NCI-H2107 (cell line): ENCODE measurements at places on chromosomes 6 and 20.

- DNase-seq: no peak
These were observed 79.9 kb downstream of the CEBPB start for GRCh38 chr20:50270569-50270968.

DNA sequence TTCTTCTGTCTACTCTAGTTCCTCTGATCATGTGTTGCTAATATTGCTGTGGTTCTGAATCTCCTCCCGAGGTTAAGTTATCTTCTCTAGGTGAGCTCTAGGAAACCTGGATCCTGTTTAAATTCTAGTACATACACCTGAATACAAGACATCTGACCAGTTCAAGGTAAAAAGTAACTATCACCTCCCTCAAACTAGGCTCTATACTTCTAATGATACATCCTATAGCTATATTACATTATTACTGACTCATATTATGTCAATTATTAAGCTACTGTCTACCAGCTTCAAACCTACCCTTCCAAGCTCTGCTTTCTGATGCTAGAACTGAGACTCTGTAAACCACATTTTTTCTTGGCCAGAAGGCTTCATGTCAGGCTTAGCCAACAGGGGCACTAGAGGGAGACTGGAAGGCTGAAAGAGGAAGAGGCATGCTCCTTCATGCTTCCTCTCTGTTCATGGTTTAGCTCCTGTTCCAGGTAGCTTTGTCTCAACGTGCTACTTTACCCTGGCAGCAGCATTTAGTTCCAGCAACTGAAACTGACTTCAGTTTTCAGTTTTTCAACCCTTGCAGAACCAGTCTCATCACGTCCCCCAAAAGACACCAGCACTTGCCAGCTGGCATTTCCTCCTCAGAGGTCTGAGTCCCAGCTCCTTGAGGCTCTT, 148.4 kb upstream of the TOP1 start:
- no peak for DNase-seq

DNA sequence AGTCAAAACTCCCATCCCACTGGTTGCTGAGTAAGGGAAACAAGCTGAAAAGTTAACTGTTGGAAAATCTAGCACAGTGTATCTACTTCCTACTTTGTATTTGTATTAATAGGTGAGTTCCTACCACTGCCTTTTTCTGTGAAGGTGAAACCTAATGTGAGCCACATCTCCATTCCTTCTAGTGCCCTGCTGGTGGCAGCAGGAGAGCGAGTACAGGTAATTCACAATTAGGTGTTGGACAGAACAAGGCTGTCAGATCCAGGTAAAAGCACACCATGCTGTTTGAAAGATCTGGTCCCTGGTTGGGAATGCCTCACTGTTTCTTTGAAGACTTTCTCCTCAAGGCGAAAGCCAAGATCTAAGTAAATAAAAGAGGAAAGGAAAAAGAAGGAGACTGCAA, 528.4 kb downstream of the PKHD1 start:
- no peak for DNase-seq

GRCh38 chr6:16273256-16273655, 34.9 kb downstream of the GMPR start:
- DNase-seq: no peak

GRCh38 chr20:62590309-62591121, 51.8 kb upstream of the SLCO4A1 start:
- DNase-seq: no peak

DNA sequence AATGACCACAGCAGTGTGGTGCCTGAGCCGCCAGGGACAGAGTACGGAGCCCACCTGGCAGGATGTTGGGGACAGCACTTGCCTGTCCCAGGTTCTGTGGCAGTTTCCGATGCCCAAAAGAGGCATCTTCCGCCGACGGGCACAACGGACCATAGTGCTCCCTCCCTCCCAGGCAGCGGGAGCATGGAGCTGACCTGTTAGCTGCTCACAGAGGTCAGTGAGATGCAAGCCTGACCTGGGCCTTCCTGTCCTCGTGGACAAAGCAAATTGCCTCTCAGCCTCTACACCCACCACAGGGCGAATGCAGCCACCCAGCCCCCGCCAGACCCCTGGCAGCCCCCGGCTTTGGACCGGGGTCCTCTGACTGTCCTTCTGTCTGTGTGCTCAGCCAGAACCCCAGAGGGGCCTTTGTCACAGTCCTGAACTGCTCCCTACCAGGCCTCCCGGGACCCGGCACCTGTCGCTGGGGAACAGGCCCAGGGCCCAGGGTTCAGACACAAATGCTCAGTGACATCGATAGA, 16.2 kb upstream of the FRMD1 start:
- DNase-seq: no peak

DNA sequence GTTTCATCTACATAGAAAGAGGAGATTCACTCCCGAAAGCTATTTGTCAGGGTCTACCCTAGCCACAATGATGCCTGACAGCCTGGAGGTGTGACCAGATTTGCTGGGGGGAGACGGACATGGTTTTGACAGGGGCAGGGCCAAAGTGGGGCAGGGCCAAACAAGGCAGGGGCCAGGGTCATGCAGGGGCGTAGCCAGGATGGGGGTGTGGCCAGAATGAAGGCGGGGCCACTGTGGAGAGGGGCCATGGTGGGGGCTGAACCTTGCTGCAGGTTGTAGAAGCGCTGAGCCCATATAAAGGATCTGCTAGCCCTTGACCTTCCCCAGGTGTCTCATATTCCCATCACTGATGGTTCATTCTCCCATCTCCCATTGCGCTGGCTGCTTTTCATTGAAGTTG, 184.1 kb upstream of the SULF2 start:
- DNase-seq: no peak

- DNase-seq: no peak
These were observed 318.6 kb upstream of the RUNX2 start for GRCh38 chr6:45009576-45009975.

GRCh38 chr6:25035174-25035511, 99.4 kb upstream of the RIPOR2 start:
- no peak for DNase-seq

DNA sequence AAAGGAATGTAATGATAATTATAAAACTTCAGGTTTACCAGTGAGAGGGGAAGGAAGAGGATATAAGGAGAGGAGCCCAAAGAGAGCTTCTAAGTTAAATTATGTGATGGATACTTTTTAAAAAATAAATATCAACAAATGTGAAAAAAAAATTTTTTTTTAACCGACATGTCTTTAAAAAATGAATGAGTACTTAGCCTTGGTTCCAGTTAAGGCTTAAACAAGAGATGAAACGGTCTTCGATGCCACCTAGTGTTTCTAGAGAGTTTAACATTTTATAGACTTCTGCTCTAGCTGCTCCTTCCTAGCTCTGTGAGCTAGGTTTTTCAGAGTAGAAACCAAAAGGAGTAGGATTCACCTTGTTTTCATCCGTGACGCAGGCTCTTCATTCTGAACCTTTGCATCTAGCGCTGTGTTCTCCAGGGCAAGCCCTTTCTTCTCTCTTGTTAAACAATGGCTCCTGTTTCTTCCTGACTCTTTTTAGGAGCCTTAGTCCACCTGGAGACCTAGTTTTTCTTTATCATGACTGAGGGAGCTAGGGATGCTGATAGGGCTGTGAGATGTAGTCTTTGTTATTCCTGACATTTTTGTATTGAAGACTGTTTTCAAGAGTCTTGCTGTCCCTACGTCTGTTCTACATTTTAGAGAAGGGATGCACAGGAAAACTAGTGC, 42.4 kb upstream of the GNRH2 start:
- DNase-seq: peak; percentile 8

- DNase-seq: no peak
These were observed 59.4 kb upstream of the GNRH2 start for GRCh38 chr20:2984028-2984501.

GRCh38 chr6:42147138-42147562, 4.7 kb upstream of the C6orf132 start:
- DNase-seq: no peak

DNA sequence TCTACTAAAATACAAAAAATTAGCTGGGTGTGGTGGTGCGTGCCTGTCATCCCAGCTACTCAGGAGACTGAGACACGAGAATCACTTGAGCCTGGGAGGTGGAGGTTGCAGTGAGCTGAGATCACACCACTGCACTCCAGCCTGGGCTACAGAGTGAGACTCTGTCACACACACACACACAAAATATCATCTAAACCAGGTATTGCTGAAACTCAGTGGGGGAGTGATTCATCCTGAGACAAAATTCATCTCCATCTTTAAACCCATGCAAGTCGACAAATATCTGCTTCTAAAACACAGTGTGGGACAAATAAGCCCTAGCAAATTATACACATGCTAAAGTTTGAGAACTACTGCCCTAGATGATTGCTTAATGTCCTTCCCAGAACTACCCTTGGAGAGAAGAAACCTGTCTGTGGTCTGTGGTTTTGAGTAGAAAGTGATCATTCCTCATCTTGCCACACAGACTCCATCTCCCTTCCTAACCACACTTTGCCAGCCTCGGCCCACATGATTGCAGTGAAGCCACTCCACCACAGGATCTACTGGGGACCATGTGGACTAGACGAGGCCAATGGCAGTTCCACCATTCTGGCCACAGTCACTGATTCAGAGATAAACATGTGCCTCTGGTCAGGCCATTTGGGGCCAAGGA, 130.3 kb downstream of the OPRM1 start:
- no peak for DNase-seq

DNA sequence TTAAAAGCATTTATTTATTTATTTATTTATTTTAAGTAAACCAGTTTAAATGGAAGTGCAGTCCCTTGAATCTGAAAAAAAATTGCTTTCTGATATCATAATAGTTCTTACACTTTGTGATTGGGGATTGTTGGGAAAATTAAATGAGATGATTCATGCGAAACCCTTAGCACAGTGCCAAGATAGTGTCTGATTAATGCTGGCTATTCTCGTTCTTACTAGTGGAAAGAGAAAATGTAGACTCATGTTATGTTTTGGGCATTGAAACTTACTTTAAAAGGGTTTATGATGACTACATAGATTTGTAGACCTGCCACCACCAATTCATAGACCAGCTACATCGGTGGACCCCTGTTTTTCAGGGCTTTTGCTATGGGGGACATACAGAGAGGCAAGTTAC, 229.2 kb upstream of the ZFP64 start:
- DNase-seq: no peak

DNA sequence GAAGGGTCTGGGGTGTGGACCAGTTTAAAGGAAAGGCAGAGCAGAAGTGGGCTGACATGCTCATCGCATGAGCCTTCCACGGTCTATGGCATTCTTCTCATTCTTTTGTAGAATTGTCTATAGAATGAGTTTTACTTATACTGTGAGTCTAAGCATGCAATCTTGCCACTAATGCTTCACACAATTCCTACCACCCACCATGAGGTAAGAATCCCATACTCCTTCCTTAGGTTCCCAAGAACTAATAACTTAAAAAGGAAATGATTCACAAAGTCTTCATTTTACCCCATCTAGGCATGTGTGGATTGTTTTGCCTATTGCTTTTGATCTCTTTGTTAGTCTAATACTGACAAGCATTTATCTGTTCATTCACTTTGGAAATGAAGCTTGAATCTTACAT, 195.2 kb downstream of the LY86 start:
- no peak for DNase-seq

- DNase-seq: no peak
These were observed 603.8 kb downstream of the FRK start for GRCh38 chr6:115456848-115457247.

DNA sequence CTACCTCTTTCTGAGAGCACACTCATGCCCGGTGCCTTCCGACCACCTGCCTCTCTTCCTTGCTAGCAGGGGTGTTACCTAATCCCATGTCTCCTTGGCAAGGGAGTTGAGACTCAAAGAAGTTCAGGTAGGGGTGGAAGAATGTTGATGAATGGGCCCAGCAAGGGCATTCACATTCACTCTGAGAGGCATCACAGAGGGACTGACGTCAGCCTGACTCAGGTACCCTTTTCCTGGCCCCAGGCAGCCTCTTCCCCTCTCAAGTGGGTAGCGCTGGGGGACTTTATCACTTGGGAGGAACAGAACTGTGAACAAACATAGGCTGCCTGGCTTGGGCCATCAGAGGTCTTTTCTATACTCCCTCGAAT, 35.3 kb downstream of the HM13 start:
- no peak for DNase-seq

DNA sequence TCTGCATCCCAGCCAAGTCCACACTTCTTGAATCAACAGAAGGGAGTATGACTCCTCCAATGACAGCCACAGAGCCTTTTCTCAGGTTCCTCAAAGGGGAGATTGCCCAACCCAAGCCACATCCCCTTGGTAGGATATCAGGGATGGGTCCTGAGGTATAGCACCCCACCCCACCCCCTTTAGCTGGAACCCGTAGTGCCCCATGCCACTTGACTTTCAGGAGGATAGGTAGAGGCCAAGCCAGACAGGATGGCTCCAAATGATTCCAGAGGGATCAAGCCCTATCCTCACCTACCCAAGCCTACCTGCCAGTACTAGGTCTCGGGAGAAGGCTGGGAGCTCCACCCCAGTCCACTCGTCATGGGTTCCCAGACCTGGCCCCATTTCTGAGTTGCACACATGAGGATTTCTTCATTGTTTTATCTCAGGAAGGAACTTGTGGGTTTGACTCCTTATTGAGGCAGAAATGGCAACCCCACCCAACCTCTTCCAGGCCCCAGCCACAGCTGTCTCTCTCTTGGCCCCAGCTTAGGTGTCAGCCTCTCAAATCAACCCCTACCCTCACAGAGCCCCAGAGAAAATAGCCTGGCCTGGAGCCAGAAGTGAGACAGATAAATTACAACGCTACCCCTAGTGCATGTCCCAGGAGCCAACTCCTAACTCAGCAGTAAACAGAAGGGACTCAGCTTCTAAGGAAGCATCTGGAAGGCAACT, 3.6 kb downstream of the CCND3 start:
- DNase-seq: no peak

DNA sequence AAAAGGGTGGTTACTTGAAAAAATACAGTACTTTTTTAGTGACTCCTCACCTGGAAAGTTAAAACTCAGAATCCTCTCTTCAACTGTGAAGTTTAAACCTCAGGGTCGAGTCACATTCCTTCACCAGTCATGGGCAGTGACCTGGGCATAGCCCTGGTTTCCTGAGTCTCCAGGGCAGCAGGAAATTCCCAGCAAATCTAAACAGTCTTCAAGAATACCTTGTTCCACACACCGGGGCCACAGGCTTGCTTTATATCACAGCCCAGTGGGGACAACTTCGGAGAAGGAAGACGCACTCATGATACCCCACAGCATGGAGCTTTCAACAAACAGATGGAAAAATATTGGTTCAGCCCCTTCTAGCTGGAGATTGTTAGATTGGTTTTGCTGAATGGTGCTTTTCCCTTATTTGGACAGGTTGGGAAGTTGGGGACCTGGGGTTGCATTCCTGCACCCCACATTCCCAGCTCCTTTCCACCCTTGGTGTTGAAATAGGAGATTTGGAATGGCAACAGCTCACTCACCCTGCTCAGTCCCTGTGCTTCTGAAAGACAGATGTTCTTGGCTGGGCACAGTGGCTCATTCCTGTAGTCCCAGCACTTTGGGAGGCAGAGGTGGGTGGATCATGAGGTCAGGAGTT, 113.0 kb upstream of the TMEM170B start:
- no peak for DNase-seq

DNA sequence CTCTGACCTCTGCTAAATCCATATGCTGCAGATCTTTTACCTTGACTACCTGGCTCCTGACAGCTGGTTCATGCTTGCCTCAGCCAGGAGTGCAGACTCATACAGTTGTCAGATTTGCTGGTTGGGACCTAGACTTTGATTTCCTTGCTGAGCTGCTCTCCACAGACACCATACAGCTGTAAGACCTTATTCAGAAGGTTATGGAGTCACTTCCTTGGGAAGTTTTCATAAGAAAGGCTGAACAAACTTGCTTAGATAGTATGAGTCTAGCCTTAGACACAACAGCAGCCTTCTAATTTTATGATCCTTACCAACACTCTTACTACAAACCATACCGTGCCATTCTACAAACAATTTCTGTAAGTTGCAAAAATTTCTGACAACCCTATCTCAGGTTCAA, 102.9 kb downstream of the EDN1 start:
- DNase-seq: no peak

GRCh38 chr20:32535953-32536823, 48.9 kb downstream of the NOL4L start:
- DNase-seq: peak; percentile 72
